Myometrial cell (primary cell): ENCODE measurements at places on chromosomes 12 and 14. TPM values are rescaled to one million over a fixed set of nuclear protein-coding genes. Genes with fewer than 3 reads are reported as not detected.

The CYP46A1 gene
- total RNA-seq, result not detected in 2 replicates

The PMEL gene
- 0.58 and 0.71 TPM in 2 replicates for total RNA-seq

The ADAMTS20 gene
- not detected in 2 replicates for total RNA-seq

The INTS13 gene
- total RNA-seq, result 39.2 and 46.4 TPM in 2 replicates

The MAP1LC3B2 gene
- 0.29 and 0.53 TPM in 2 replicates for total RNA-seq

The LGR5 gene
- total RNA-seq, result not detected in 2 replicates

The FAM181A gene
- not detected in 2 replicates for total RNA-seq

The AKAP3 gene
- 0.18 TPM in 1 of 2 replicates, not detected in the other for total RNA-seq

The GAS2L3 gene
- total RNA-seq, result 19.9 and 25.5 TPM in 2 replicates

The HOXC12 gene
- not detected in 2 replicates for total RNA-seq

The DAAM1 gene
- total RNA-seq, result 4.6 TPM in 2 replicates
